ENCODE measurements at places on chromosomes 2 and 18.

DNA sequence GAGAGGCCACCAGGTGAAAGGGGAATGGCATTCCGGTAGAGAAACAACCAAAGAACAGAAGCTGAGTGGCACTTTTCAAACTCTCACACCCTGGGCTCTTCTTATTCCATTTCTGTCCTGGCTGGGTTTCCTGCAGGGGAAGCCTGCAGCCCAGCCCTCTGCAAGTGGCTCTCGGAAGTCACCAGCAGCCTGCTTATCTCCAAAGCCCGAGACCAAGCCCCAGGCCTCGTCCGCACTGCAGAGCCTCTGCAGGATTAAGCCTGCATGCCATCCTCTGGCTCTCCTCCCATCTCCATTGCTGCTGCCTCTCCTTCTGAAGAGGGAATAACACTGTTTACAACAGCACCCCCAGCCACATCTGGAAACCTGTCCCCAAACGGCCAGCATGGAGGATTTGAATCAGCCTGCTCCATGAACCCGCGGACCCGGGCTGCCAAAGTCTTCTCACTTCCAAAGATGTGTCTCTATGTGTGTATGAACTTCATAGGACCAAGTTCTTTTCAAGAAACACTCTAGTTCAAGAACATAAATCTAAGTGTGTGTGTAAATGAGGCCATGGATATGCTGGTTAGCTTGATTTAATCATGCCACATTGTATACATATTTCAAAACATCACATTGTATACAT lies 54.2 kb downstream of the DIPK1C start:
- DNase-seq, result no peak

DNA sequence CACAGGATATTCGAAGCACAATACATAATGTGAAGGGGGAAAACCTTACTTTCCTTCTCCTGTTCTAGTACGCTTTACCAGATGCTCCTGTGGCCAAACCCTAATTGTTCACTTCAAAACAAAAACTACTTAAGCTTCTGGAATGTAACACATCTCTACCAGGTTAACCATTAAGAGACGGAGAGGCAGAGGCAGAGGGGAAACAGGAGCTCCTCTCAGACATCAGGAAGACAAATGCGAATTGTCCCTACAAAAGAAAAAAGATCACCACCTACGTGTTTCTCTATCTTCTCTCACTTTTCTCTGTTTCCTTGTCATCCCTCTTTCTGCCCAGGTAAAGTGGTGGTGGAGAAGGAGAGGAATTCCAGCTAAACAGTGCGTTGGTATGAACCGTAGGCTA lies 266.8 kb downstream of the NRXN1 start:
- no peak for DNase-seq

DNA sequence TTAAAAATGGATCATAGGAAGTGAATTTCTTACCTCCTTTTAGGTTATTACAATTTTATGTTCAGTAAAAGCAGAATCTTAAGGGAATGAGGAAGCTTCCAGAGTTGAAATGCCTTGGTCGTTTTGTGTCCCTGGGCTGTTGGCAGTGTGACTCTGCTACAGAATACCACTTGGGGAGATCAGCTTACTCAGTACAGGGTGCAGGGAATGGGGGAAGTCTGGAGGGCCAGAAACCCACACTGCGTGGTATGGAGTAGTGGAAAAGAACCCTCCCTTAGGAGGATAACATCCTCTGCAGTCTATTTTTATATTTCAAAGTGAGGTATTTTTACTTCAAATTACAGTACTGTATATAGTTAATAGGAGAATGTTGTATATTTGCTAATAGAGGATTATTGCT lies 51.1 kb downstream of the R3HDM1 start:
- no peak for DNase-seq

- no peak for DNase-seq
Observed at GRCh38 chr18:36514778-36515177, 217.3 kb downstream of the FHOD3 start.

- no peak for DNase-seq
Observed at GRCh38 chr18:34807106-34807796, 97.2 kb downstream of the DTNA start.

DNA sequence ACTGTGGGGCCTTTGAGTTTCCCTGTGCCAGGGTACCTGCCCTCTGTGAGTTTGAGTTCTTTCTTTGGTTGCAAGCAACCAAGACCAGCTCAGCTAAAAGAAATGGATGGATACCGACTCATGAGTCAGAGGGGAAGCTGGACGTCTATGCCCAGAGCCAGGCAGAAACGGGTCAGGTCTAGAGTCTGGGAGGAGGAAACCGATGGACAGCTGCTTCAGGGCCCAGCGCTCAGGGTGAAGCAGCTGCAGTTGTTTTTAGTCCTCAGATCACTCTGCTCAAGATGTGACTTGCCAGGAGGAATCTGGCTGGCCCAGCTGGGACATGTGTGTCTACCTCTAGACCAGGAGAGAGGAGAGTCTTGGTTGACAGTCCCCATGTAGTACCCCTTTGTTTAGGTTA lies 10.1 kb upstream of the TYMS start:
- DNase-seq, result no peak

DNA sequence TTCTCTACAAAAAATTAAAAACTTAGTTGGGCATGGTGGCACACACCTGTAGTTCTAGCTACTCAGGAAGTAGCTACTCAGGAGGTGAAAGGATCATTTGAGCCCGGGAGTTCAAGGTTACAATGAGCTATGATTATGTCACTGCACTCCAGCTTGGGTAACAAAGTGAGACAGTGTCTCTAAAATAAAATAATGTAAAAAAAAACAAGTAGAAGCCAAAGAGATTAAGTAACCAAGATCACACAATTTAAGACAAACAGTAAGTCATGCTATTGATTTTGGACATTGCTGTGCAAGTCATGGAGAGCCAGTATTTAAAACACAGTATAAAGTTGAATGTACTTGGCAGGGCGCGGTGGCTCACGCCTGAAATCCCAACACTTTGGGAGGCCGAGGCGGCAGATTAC lies 20.5 kb downstream of the ITSN2 start:
- DNase-seq, result no peak

- no peak for DNase-seq
Observed at GRCh38 chr2:69936906-69937305, 22.0 kb downstream of the MXD1 start.

GRCh38 chr18:78080081-78080480 lies 830.4 kb downstream of the GALR1 start:
- DNase-seq, result no peak

GRCh38 chr2:3126171-3126910 lies 251.3 kb downstream of the EIPR1 start:
- DNase-seq, result no peak

- DNase-seq, result no peak
Observed at GRCh38 chr2:236550701-236551465, 18.7 kb upstream of the ACKR3 start.

GRCh38 chr2:38875227-38875575 lies 533 bp downstream of the DHX57 start:
- DNase-seq, result no peak
